GM10248 (cell line): ENCODE measurements at places on chromosomes 1 and 21.
A peak's percentile ranks its signal among the peaks of the same experiment; 100 is the strongest.

DNA sequence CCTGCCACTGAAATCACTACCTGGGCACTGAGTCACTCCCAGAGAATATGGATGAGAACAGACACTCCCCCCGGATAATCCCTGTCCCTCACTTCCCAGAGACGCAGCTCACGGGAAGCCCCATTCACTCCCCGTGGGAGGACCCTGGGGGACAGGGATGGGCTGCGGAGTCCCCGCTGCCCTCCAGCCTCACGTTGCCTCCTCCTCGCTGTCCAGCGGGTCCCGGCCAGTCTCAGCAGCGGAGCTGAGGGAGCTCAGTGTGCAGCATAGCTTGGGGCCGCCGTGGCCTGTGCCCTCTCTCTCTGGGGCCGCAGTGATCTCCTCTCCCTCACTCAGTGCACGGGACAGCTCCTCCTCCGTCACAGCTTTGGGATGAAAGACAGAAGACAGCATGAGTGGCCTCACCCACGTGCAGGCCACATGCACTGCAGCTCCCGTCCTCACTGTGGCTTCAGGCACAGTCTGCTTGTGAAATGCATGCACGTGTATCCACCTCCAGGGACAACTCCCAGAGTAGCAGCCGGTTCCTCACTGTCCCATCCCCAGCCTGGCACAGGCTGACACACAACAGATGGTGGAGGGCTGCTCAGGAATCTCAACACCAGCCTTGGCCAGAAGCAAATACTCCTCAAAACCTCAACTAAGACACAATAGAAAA, 7.4 kb downstream of the CFAP410 start:
- DNase-seq = no peak

GRCh38 chr21:41431788-41432548, 5.9 kb downstream of the MX1 start:
- DNase-seq = peak; percentile 72

GRCh38 chr1:98842241-98842640, 162.4 kb downstream of the PLPPR5 start:
- DNase-seq = no peak

DNA sequence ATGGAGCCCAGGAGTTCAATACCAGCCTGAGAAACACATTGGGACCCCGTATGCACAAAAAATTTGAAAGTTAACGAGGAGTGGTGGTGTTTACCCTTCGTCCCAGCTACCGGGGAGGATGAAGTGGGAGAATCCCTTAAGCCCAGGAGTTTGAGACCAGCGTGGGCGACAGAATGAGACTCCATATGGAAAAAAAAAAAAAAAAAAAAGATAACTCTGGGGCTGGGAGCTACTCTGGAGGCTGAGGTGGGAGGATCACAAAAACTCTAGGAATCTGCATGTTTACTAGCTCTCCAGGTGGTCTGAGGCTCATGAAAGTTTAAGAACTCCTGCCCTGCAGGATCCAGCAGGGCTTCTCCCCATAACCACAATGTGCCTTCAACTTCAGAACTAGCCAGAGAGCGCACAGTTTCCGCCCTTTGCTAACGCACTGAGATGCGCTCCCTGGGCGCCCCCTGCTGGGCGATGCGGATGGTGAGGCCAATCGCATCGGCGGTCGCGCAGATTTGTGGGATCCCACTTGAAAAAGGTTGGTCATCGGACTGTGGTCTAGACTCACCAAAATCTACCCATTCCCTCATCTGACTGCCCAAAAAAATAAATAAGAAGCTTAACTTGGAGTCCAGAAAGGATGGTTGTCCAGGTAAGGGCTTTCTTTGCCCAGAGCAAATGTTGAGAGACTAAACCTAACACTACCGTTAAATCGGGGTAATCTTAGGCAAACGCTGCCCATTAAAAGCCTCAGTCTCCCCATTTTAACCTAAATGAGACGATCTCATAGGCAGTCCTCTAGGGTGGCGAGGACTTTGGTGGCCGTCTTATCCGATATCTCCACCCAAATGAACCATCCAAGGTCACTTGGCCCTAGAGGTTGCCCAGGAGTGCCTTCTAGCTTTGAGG, 8.8 kb downstream of the ZNF683 start:
- DNase-seq = peak; percentile 87

GRCh38 chr1:54872036-54872331, 15.0 kb downstream of the DHCR24 start:
- DNase-seq = no peak

DNA sequence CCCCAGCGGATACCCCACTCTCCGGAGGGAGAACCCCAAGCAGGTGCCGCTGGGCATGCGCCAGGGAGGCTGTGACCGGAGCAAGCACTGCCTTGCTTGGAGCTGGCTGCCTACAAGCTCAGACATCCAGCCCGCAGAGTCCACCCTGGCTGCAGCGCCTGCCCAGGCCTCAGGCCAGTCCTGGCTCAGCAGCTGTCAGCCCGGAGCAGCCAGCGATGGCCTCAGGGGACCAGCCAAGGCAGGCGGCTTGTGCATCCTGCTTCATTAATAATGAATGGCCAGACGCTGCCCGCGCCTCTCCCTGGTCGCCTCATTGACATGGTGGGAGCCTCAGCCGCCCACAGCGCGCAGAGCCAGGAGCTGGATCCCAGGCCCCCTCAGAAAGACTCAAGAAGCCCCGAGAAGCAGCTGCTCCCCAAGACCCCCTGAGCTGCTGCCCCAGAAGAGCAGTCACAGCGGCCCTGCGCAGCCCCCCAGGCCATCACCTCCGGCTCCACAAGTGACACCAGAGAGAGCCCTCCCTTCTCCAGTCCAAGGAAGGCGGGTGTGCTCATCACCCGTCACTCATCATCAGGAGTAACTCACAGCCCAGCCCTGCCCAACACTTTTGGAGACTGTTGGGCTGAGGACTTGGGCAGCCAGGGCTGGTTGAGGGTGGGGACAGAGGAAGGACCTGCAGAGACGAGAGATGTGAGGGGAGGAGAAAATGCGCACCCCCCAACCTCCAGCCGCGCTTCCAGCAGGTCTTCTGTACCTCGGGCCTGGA, 19.6 kb downstream of the KCNAB2 start:
- DNase-seq = no peak

GRCh38 chr1:196951711-196952394, 8.3 kb downstream of the CFHR2 start:
- peak; percentile 7 for DNase-seq

DNA sequence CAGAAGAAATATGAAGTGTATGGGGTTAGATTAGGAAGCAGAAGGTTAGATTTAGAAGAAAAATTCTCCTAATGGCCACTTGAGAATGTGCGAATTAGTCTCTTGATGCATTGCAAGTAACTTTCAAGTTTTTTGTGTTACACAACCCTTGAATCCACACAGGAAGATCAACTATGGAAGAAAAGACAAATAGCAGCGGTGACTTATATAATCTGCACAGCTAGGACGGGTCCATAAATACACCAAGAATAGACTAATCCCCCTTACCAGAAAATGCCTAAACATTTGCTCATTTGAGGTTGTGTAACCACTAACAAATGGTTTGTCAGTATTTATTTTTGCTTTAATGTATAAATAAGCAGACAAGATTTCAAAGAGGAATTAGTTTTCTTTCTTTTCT, 182.6 kb downstream of the TGFB2 start:
- DNase-seq = no peak

DNA sequence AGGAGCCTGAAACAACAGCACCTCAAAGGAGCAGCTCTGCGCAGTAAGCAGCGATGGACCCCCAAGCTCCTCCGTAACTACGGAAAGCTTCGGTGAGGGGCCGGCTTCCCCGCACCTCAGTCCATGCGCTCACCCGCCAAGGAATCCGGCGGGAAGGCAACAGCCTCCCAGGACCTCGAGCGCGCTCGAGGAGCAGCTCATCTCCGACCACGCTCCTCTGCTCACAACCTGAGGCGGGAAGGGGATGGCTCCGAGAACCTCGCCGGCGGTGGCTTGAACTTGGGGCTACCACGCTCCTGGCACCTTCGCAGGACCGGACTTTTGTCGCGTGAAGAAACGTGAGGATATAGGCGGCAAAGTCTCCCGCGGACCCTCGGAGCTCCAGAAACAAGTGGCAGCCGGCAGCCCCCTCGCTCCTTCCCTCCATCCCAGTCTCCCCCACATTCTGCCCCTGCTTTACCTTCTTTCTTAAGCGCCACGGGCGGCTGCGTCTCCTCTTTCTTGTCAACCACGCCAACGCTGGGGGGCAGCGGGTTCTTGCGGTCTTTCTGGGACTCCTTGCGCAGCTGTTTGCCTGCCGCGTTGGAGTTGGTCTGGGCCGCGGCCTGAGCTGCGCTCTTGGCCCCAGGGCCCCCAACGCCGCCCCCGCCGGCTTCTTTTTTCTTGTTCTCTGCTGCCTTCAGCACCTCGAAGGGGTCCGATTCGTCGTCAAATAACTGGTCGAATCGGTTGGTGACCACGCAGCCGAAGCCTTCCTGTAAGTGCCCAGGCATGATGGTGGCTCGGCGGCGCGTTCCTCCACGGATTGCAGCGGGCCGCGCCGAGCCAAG, 459 bp downstream of the SERBP1 start:
- DNase-seq = no peak

DNA sequence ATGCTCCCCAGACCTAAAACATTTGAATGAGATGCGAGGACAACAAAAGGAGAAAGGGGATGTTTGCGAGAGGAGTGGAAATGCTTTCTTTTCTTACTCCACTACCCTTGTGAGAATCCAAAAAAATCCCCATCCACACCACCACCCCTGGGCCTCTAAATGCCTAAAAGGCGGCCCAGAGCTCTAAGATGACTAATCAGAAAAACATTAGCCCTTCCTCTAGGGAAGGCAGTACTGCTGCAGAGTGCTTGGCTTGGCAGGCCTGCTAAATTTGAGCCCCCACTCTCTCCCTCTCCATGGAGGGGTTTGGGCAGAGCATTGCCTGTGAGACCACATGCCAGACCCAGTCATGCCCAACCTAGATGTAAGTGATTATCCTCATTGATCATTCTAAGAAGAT, 347.9 kb downstream of the USH2A start:
- DNase-seq = no peak

GRCh38 chr1:236575523-236575922, 28.8 kb downstream of the HEATR1 start:
- DNase-seq = no peak

DNA sequence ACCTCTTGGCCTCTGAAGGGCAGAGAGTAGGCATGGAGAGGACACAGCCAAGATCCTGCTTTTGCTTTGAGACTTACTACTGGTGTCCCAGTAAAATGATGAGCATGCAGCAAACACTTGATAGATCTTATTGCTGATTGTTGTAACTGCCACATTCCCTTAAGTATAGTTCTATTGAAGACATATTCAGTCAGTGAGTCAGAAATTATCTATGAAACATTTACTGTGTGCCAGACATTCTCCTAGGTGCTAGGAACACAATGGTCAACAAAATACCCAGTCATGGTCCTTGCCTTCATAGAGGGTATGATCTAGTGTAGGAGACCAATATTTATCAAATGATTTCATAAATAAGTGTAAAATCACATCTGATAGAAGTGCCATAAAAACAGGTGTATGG, 13.6 kb downstream of the STYXL2 start:
- DNase-seq = no peak

DNA sequence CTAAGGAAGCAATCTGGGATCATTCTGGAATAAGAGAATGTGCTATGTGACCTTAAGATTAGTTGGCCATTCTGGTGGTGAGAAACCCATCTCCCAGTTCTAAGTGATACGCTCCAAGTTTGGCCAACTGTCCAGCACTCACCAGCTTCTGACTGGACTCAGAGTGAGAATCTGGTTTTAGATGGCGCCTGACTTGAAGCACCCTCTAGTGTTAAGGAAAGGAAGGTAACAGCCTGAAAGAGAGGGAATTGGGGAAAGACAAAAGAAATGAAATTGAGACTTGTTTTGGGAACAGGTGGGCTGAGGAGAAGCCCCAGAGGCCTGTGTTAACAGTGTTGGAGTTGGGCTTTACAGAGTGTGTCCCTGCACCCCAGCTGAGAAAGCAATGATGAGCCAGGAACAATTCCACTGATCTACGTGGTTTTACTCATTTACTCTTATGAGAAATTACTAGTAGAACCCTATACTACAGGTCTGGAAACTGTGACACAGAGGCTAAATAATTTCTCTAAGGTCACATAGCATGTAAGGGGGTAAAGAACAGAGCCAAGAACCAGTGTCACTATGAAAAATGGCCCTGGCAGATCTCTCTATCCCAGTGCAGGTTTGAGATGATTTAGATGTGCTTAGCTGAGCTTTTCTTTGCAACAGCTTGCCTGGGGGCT, 9.3 kb upstream of the FCAMR start:
- DNase-seq = no peak

GRCh38 chr1:150545486-150546032, 3.6 kb upstream of the ADAMTSL4 start:
- no peak for DNase-seq

DNA sequence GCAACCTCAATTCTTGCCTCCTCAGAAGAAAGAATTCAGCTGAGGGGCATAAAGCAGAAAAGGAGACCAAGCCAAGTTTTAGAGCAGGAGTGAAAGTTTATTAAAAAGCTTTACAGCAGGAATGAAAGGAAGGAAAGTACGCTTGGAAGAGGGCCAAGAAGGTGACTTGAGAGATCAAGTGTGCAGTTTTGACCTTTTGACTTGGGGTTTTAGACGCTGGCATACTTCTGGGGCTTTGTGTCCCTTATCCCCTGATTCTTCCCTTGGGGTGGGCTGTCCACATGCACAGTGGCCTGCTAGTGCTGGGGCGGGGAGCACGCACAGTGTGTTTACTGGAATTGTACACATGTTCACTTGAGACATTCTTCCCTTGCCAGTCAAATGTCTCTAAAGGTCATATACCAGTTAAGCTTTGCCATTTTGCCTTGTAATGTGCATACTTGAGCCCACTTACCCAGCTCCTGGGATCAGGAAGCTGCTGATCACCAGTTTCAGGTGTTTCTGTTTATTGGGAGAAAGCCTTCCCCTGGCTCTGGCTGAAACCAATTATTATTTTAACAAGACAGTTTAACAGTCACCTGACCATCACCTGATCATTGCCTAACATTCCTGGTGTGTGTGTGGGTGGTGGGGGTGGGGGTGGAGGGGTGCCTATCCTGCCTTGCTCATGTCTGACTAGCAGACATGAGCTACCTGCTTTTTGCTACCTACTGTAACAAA, 36.2 kb downstream of the UTP25 start:
- DNase-seq = no peak

DNA sequence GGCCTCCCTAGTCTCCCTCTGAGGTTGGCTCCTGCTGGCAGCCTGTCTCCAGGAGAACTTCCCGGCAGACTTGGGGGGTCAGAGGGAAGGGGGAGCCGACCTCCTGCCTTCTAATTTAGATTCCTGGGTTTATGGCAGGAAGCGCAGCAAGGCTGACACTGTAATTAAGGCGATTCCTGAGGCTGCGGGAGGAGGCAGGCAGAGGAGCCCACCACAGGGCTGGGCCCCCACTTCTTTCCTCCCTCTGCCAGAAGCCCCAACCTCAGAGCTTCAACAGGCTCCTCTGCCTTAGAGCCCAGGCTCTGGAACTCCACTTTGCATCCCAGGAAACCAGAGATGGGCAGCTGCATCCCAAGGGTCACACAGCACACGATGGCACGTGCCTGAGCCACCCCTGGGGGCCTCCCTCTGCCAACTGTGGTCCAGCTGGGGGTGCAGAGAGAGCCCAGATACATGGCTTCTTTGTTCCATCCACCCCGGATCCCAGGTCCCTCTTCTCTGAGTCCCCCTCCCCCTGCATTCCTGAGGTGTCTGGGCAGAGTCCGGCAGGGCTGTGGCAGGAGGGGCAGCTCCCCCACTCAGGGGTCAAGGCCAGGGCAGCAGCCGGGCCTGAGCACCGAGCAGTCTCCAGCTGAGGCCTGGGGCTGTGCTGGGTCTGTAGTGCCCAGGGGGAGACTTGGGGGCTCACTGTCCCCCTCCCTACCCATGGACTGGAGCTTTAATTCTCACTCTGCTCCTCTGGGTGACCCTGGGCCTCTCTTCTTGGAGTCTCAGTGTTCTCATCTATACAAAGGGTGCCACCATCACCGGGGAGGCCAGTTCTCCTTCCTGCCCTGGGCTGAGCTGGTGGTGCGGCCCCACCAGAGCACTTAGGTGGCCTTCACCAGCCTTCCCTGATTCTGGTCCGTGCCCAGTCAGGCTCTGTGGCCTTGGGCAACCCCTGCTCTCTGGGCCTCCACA, 39.4 kb upstream of the FAM131C start:
- DNase-seq = no peak
